ENCODE measurements at places on chromosomes 1 and 21.

DNA sequence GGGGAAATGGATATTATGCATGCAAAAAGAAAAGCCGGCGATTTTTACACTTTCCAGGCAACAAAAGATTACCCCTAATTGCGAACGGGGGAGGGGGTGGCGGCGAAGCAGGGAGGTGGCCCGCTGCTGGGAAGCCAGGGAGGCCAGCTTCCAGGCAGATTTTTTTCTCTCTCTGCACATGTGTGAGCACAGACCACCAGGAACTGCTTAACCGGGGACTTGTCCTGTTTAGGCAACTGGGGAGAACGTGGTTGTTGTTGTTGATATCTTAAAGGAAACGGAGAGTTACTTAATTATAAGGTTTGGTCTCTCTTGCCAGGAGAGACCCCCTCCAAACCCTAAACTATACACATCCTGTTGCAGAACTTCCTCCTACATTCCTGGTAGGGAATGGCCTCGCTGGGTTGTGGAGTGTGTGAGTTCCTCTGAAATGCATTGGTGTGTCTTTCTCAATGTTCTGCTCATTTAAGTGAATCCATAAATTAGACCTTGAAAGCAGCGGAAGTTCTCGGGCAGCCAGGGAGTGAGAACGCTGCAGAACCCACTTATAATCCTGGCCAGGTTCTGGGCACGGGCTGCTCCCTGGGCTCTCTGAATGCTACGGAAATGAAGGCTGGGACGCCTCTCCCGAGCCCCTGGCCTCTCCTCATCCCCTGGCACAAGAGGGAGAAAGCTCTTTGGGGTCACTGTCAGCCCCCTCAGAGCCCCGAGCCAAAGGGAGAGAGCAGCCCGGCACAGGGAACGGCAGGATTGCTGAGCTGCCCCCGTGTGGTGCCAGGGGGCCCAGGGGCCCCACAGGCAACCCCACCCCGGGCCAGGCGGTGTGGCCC lies 250.0 kb downstream of the FOXD2 start:
- no peak for DNase-seq

DNA sequence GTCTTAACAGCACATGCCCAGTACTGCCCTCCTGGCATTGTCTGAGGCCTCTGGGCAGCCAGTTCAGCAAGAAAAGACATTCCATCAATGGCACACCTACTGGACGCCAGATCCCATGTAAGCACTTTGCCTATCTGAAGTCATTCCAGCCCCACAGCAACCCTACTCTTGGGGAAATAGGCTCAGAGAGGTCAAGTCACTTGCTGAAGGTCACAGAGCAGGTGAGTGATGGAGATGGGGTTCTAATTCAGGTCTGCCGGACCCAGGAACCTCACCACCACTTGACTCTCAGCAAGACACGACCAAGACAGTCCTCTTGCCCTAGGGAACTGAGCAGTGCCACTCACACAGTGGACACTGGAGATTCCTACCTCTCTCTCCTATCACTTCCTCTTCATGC lies 79.4 kb downstream of the PAX7 start:
- no peak for DNase-seq

GRCh38 chr1:51285055-51285454 lies 45.3 kb downstream of the TTC39A start:
- DNase-seq: no peak

GRCh38 chr1:224592636-224593582 lies 23.2 kb upstream of the CNIH3 start:
- no peak for DNase-seq

DNA sequence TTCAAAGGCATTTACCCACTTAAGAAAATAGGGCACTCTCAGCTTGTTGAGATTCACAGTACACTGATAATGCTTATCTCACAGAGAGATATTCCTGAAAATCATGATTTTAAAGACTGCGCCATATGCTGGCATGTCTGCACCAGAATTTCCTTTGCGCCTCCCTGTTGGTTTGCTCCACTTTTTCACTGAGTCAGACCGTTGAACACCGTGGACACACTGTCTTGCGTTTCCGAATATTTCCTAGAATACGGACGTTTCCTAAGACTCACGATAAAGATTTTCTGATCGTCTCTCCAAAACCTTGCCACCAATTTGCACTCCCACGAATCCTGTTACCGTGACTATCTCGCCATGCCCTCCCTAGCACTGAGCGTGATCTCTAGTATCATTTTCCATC lies 497 bp upstream of the C1orf115 start:
- DNase-seq: no peak

GRCh38 chr21:25313829-25314228 lies 293.5 kb downstream of the MRPL39 start:
- no peak for DNase-seq

DNA sequence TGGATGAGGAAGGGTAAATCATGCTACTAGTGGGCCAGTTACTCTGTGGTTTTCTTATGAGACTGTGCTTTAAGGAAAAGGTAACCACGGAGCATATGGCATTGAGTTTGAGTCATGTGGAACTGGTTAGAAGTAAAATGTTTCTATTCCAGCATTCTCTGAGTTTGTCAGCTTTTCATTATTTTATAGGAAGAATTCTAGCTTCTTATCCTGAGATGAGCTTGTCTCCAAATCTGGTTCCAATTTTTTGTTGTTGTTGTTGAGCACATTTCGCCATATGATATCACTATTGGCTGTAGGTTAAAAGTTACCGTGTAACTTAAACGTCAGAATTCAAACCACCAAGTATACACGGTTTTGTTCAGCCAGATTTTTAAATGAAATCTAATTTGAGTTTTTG lies 69.9 kb downstream of the ATF6 start:
- no peak for DNase-seq

GRCh38 chr1:167746013-167746672 lies 24.4 kb downstream of the MPZL1 start:
- DNase-seq: no peak

DNA sequence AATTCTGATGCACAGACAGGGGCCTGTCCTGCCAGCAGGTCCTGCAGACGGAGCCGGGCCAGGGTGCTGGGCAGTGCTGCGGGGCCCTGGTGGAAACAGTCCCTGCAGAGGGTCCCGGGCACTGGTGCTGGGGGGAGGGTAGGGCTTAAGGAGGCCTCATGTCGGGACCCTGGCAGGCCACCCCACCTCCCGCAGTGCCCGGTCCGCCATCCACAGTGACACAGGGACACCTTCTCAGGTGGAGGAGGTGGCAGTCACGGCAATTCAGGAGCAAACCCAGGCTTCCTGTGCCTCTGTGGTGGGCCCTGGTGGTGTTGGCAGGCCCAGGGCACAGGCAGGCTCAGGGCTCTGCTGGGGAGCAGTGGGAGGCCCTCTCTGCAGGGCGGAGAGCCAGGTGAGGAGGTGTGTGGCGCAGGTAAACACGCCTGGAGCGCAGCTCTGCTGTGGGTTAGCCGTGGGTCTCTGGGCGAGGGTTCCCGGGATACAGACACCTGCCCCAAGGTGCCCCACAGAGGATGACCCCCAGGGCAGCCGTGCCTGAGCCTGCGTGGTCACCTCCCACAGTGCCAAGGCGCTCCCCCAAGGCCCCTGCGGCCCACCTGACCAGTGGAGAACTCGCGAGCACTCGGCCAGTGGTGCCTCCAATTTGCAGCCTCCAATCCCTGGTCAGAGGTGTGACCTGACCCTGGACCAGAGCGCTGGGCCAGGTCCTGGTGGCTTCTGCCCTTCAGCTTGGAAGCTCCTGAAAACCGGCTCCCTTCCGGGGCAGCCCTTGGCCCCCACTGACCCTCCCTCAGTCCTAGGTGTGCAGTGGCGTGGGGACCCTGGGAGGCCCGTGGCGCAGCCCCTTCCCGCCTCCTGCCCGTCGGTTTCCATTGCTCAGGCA lies 19.2 kb downstream of the COL18A1 start:
- DNase-seq: no peak

DNA sequence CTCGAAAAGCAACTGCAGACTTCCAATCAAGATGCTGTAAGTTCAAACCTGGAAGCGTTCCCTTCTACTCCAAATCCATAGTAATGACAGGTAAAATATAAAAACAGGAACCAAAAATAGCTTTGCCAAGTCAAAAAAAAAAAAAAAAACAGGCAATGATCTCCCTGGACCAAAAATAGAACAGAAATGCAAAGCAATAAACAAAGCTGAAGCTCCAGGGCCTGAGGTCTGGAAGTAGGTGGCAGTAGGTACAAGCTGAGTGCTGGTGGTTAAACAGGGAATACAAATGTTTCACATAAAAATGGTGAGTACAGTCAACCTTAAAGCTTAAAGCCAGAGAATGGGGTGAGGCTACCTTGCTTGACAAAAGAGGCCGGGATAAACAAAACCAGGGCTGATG lies 610.8 kb downstream of the SMYD3 start:
- DNase-seq: no peak

GRCh38 chr1:205477121-205477758 lies 21.4 kb upstream of the BLACAT1 start:
- DNase-seq: no peak

DNA sequence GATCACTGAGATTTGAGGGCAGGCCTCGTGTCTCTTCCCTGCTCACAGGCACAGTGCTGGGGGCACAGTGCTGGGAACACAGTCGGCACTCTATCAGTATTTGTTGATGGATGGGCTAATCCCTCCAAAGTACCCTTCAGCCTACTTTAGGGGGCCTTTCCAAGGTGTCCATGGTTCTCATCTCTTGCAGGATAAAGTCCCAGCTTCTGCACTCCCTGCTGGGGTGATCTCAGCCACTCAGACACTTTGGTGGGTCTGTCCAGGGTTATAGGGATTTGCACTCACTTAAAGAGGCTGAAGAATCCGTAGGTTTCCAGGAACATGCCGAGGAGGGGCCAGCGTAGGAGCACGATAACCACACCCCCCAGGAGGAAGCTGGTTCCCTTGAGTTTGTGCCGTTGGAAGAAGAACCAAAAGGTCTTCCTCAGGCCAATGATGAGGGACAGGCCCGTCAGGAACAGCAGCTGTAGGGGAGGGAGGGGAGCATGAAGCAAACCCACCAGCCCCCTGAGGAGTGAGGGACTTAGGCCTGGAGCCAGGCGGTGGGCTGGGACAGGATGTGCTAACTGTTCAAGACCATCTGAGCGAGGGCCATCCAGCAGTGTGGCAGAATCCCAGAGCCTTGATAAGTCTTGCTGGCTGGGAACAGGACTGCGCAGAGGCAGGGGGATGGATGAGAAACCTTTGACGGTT lies 5.2 kb upstream of the KISS1 start:
- DNase-seq: no peak

DNA sequence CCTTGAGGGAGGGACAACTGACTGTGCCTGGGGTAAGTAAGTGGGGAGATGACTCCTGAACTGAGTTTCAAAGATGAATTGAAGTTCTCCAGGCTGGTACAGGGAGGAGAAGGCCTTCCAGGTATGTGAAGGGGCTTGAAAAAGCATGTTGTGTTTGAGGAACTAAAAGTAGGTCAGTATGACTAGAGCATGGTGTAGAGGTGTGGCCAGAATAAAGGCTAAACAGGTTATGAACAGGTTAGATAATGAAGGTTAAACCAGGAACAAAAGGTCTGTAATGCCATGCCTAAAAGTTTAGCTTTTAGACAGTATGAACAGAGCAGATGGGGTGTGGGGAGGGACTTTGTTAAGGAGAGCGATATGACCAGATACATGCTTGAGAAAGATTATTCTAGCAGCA lies 7.3 kb upstream of the CLSPN start:
- DNase-seq: no peak

GRCh38 chr1:228465141-228465540 lies 22.0 kb upstream of the RNF187 start:
- no peak for DNase-seq

DNA sequence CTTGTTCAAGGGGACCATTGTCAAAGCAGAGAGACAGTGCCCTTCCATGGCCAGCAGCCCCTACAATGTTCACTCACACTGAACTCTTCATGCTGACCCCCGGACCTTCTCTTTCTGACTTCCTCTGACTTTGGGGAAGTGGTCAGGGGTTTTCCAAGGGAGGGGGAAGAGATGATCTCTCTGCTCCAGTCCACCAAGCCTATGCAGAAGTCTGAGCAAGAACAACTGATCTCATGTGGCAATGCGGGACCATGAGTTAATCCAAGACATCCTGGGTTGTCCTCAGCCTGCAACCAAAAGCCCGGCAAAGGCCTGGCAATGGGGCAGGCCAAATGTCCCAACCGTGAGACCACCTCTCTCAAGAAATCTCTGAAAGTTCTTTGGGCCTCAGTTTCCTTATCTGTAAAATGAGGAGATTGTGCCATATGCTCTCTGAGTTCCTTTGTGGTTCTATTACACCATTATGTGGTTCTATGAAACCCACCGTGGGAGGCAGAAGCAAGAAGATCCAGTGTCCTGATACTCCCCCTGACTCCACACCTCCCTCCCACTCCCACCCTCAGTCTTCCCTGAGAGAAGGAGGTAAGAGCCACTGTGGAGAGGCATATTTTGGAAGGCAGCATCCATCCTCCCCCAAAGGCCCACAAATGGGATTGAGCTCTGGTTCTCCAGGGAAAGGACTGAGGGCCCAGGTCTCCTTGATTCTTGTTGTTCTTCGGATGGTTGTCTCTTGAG lies 11.8 kb upstream of the ARHGEF2 start:
- no peak for DNase-seq

GRCh38 chr1:156389311-156389710 lies 20.3 kb downstream of the RHBG start:
- DNase-seq: no peak

GRCh38 chr1:204190212-204191211 lies 5.8 kb downstream of the KISS1 start:
- DNase-seq: peak; percentile 82

DNA sequence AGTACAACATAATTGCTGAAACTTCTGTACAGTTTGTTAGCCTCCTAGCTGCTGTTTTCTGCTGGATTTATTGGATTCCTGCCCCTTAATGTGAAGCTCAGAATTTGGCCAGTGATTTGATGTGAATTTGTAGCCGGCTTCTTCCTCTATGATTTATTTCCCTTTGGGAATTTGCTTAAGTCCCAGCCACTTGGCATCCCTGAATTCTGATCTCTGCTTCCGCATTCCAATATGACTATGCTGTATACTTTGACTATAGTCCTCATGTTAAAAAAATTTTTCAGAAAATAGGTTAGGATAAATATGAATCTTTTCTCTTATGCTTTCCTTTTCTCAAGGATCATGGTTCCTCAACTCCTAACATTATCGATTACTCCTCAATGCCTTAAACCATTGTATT lies 12.4 kb upstream of the LRIF1 start:
- no peak for DNase-seq

DNA sequence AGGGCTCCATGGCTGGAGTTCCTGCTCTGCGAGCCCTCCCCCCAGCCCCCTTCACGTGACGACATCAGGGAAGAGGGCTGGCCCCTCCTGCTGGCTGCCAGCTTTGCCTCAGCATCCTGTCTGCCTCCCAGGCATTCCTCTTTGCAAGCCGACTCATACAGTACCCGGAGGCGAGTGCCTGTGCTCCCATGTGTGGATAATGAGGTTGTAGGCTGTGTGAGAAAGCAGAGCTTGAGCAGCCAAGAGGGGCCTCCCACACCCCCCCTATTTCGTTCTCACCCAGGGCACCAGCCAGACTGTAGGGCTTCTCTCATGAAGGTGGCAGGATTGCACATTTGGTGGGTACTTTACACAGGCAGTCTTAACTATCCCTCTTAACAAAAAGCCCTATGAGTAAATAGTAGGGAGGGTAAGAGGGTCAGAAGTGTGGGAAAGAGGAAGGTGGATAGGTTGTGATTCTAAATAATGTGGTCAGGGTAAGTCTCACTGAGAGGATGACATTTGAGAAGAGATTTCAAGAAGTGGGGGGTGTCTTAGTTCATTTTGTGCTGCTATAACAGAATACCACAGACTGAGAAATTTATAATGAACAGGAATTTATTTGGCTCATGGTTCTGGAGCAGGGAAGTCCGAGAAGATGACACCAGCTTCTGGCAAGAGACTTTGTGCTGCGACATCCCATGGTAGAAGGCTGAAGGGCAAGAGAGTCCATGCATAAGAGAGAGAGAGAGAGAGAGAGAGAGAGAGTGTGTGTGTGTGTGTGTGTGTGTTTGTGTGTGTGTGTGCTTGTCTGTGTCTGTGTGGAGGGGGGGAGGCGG lies 113.5 kb downstream of the OMA1 start:
- DNase-seq: no peak

GRCh38 chr1:104884939-104885338 lies 1135.2 kb downstream of the AMY1C start:
- no peak for DNase-seq
